Left lung (tissue), 14 donors: ENCODE measurements at places on chromosomes 2 and 18. TPM values are rescaled to one million over a fixed set of nuclear protein-coding genes. Genes with fewer than 3 reads are reported as not detected.

Gene SKOR2
- polyA plus RNA-seq = not detected

Gene ANKRD62
- 0.09 TPM for polyA plus RNA-seq

Gene PJVK
- 9.5 TPM for polyA plus RNA-seq

Gene POMC
- polyA plus RNA-seq = 0.74 TPM

DNA sequence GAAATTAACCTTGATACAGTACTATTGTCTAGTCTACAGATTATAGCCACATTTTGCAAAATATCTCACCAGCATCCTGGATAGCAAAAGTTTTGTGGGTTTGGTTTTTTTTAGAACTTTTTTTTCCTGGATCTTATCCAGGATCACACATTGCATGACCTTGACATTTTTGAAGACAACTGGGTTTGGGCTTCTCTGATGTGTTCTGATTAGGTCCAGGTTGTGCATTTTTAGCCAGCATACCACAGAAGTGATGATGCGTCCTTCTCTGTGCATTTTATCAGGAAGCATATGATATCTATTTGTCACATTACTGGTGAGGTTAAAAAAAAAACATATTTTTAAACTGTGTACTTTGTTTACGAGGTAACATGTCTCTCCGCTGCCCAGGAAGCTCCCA, 221.0 kb upstream of the OSR1 start:
- no peak for DNase-seq

- no peak for DNase-seq
Measured at GRCh38 chr2:113225263-113226259, 51.8 kb downstream of the PSD4 start.

- no peak for DNase-seq
Measured at GRCh38 chr18:56563568-56563967, 74.8 kb downstream of the TXNL1 start.

DNA sequence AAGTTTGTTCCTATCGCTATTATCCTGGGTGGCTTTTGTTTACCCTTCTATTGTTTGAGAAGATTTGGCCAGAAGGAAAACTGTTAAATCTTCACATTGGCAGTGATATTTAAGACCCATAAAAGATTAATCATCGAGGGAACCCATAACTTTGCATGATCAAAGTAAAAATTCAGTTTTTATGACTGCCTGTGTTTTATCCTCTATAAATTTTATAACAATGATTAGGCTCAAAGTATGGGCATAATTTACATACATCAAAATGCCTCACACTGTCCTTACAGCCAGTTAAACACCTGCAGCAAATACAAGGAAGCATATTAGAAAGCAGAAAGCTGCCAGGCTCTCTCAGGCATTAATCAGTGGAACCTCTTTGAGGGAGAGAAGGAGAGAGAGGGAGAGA, 289.1 kb downstream of the ICOS start:
- no peak for DNase-seq
